GM13976 (cell line): ENCODE measurements at places on chromosomes 11 and 22.
A peak's percentile ranks its signal among the peaks of the same experiment; 100 is the strongest.

DNA sequence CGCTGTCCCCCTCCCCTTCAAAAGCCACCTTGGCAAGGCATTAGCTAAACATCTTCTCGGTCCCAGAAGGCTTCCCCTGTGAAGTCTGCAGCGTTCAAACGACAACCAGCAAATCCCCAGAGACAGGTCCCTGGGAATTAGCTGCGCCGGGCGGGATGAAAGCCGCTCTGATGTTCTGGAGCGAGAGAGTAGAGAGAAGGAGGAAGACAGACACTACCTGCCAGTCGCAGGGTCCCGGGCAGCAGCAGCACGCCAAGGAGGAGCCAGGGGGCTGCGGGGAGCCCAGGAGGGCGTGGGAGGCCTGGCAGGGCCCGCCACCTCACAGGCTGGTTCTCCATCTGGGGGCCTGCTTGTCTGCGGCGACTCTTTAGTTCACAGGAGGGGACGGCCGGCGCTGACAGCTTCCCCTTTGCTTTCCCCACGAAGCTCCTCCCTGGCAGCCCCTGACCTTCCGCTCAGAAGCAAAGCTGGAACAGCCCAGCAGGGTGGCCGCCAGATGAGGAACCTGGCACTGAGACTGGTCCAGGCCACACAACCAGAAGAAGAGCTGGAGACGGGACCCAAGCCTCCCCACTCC lies at the start of gene NFAM1:
Gene NFAM1 (minus strand): TSS at position 384 of the 577 bp plus-strand sequence. CDS start 46 bp downstream, at position 338.
- no peak for DNase-seq

GRCh38 chr11:111001081-111001430 lies 244.5 kb upstream of the POU2AF2 start:
- DNase-seq: no peak

GRCh38 chr22:39734866-39735265 lies 158.7 kb downstream of the ENTHD1 start:
- no peak for DNase-seq

GRCh38 chr11:78226684-78227680 lies 38.3 kb downstream of the USP35 start:
- peak; percentile 26 for DNase-seq

DNA sequence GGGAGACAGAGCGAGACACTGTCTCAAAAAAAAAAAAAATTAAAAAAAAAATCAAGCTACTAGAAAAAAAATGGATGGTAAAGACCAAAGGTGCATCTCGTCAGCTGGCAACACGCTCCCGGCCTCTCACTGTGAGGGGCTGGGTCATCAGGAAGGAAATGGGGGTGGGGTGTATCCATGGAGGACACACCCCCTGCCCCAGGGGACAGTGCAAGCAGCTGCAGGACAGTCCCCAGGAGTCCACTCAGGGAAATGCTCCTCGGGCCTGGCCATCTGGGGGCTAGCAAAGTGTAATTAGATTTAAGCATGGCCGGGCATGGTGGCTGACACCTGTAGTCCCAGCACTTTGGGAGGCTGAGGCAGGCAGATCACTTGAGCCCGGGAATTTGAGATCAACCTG lies 23.1 kb downstream of the TTLL1 start:
- DNase-seq: no peak

GRCh38 chr11:20457001-20457799 lies 69.7 kb downstream of the PRMT3 start:
- no peak for DNase-seq

DNA sequence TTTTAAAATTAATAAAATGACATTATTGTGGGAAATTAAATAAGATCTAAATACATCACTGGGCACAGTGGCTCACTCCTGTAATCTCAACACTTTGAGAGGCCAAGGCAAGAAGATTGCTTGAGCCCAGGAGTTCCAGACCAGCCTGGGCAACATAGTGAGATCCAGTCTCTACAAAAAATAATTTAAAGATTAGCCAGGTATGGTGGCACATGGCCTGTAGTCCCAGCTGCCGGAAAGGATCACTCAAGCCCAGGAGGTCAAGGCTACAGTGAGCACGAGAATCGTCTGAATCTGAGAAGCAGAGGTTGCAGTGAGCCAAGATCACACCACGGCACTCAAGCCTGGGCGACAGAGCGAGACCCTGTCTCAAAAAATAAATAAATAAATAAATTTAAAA lies 15.9 kb upstream of the CARD10 start:
- DNase-seq: no peak

DNA sequence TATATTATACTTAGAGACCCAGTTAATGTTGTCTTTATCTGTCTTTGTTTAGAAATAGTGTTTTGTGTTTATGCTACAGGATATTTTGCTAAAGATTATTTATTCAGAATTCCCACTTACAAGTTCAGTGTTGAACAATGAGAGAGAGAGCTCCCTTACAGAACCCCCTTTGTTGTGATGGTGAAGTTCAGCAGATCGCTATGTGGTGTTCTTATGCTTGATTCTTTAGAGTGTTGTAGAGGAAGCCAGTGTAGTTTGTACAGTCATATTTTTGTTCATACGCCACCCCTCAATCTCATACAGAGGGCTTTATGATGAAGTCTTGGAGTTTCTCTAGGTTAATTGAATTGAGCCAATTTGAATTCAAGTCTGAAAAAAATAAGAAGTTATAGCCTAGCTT lies 150.2 kb downstream of the TMEM135 start:
- DNase-seq: no peak

DNA sequence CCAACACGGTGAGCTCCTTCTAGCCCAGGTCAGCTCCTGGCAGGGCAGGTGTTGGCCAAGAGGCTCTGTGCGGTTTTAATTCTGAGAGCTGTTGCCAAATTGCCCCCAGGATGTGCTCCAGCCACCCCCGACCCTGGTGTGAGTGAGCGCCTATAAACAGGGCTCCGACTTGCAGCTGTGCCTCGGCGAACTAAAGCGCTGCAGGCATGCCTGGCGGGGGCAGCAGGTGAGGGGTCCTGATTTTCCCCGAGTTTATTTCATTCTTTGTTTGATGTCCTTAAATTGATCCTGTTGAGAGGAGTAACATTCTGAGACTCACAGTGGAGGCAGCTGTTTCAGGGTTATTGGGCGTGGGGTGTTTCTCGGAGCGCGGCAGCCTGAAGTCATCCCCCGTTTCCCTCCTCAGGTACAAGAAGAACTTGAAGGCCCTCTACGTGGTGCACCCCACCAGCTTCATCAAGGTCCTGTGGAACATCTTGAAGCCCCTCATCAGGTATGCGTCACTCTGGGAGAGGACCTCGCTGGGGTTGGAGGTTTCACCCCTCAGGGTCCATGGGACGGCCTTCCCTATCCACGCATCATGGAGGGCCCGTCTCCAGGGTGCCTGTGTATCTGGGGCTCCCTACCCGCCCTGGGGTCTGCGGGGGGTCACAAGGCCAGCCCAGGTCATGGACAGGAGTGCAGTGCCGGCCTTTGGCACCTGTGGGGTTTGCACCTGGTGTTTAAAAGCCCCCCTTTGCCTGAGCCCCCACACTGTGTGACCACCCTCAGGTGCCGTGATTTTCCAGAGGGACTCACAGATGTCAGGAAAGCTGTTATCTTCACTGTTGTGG lies 62.1 kb downstream of the ARHGAP8 start:
- no peak for DNase-seq

- no peak for DNase-seq
These were observed 63.4 kb downstream of the MYO7A start for GRCh38 chr11:77191429-77191822.

DNA sequence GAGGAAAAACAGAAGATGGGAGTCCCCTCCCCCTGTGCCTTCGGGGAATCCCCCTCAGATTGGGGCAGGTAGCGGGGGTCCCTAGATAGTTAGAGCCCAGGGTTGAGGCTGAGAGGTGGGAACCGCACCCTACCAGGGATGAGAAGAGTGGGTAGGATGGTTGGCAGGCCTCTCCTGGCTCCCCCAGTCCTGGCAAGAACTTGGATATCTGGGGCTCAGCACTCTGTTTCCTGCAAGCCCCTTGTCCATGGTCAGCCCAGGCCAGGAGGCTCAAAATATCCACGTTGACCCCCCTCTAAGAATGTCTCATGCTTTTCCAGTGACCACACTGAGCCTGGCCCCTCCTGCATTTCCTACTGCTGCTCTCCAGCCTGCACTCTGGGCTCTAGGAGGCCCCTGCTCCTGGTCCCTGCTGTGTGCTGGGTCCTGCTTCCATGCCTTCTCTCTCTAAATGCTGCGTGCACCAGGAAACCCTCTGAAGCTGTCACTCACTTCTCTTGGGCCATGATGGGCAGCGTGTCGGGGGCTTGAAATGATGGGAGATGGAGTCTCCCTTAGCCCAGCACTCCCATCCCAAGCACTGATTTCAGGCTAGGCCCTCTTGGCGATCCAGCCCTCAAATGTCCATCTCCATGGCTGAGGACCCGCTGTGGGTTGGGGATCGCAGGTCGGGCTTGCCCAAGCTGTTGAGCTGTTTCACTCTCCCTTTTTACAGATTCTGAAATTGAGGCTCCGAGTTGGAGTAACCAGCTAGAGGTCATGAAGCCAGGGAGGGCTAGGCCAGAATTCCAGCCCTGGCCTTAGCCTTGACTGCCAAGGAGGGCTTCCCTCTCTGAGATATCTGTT lies 2.0 kb downstream of the MAP3K11 start:
- DNase-seq: no peak

DNA sequence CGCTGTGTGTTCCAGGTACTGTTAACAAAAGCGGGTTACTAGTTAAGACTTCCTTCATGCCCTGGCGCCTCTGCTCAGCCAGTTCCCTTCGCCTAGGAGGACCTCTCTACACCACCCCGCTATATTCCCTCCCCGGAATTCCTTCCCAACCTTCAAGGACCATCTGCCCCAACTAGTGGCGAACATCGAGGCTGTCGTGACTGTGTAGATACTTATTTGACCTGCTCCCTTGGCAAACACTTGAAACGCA lies 450 bp upstream of the BCL2L13 start:
- peak; percentile 40 for DNase-seq

DNA sequence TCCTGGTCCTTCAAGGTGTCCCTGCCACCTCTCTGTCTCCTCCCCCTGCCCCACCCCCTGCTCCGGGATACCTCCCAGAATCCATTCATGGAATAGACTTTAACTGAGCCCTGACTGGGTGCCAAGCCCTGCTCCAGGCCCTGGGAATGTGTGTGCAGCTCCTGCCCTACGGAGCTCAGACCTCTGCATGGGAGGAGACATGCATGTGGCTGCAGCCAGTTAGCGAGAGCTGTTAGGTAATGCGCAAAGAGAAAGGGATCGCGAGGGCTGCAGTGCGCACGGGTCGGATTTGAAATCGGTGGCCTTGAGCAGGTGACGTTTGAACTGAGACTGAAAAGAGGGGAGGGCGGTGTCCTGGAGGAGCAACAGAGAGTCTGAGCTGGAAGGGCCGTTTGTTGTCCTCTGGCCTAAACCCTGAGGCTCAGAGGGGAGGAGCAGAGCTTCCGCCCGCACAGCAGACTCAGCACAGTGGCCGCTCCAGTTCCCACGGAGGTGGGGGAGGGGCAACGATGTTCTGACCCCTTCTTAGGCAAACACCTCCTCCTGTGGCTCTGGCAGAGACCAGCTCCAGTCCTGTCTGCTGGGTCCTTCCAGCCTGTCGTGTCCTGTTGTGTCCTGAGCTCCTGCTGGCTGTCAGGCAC lies 19.8 kb upstream of the LRRC10B start:
- DNase-seq: no peak

GRCh38 chr22:46604306-46604690 lies 15.9 kb upstream of the GRAMD4 start:
- DNase-seq: peak; percentile 73

DNA sequence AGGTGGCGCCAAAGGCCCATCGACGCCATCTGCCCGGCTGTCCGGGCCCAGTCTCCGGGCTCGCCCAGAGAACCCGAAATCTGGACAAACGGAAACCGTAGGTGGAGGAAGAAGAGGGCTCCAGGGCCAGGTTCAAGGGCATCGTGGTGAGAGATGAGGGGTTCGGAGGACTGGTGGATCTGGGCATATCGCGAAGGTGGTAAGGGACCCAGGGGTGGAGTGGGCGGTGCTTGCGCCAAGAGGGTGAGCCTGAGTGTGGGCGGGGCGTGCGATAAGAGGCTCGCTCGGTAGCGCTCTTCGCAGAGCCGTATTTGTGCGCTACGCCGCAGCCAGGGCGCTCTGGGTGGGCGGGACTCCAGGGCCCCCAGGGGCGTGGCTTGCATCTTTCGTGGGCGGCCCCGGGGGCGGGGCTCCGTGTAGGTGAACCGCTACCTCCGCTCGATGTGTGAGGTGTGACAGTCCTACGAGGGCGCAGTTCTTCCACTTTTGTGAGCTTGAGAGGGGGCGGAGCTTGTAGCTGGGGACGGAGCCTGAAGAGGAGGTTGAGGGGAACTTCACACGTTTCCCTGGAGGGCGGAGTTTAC lies 4.8 kb downstream of the CD248 start:
- DNase-seq: peak; percentile 90

- peak; percentile 13 for DNase-seq
These were observed 21.4 kb upstream of the FGF3 start for GRCh38 chr11:69840371-69841169.

DNA sequence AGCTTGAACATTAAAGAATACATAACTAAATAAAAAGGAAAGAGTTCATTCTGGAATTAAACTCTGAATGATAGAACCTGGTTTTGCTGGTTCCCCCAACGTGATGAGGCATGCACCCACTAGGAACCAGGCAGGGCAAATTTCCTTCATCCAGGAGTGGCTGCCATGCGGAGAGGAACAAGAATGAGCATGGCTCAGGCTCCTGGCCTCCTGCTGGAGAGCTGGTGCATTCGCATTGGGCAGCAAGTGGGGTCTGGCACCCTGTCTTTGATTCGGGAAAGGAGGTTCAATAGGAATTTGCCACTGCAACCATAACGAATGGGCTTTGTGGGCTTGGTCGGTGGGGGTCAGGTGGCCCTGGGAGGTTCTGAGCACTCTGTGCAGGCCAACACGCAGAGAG lies 169.8 kb upstream of the TENM4 start:
- no peak for DNase-seq

DNA sequence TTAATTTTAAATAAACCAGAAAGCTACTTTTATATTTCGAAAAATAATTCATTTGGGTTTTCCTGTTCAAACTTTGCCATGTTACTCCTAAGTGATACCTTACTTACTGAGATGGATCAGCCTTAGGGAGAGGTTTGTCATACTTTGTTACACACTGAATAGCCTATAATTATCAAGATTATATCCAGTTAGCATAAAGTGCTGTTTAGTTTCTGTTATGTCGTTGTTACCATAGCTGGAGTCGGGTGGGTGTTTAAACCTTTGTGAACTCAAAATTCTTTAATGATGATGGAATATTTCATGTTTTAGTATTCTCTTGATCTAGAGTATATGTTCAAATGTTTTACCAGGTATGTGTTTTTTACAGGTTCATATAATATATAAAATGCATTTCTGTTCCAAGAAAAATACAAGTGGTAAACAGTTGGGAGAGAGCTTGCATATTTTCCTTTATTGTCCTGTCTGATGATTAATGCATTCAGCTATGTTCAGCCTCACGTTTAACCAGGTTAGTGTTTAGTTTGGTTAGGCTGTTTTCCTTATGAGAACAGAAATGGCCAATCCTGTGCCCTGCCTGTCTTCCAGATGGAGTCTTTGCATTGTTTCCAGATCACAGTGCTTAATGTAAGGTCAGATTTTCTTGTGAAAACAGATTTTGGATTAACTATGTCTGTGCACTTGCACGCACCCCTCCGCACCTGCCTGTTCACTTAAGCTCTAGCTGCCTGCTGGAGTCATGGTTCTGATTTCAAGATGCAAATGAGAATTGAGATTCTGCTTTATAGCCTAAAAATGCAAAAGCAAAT lies 105.6 kb downstream of the ATXN10 start:
- DNase-seq: no peak
